MG63 (cell line): ENCODE measurements at places on chromosomes 16 and 17.

GRCh38 chr16:65660390-65660789 is 538.5 kb upstream of the CDH11 start:
- DNase-seq: peak; percentile 80

DNA sequence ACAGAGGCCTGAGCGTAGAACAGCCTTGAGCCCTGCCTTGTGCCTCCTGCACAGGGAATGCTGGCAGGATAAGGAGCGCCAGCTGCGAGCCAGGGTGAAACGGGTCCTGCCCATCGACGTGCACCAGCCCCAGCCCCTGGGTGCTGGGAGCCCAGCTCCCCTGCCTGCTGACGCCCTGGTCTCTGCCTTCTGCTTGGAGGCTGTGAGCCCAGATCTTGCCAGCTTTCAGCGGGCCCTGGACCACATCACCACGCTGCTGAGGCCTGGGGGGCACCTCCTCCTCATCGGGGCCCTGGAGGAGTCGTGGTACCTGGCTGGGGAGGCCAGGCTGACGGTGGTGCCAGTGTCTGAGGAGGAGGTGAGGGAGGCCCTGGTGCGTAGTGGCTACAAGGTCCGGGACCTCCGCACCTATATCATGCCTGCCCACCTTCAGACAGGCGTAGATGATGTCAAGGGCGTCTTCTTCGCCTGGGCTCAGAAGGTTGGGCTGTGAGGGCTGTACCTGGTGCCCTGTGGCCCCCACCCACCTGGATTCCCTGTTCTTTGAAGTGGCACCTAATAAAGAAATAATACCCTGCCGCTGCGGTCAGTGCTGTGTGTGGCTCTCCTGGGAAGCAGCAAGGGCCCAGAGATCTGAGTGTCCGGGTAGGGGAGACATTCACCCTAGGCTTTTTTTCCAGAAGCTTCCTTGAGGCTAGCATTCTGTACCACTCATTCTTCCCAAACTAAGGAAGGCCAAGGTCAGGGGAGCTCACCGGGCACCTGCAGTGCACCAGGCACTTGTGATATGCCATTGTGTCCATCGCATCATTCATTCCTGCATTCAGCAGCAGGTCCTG is 1.9 kb downstream of the PNMT start:
- DNase-seq: no peak

DNA sequence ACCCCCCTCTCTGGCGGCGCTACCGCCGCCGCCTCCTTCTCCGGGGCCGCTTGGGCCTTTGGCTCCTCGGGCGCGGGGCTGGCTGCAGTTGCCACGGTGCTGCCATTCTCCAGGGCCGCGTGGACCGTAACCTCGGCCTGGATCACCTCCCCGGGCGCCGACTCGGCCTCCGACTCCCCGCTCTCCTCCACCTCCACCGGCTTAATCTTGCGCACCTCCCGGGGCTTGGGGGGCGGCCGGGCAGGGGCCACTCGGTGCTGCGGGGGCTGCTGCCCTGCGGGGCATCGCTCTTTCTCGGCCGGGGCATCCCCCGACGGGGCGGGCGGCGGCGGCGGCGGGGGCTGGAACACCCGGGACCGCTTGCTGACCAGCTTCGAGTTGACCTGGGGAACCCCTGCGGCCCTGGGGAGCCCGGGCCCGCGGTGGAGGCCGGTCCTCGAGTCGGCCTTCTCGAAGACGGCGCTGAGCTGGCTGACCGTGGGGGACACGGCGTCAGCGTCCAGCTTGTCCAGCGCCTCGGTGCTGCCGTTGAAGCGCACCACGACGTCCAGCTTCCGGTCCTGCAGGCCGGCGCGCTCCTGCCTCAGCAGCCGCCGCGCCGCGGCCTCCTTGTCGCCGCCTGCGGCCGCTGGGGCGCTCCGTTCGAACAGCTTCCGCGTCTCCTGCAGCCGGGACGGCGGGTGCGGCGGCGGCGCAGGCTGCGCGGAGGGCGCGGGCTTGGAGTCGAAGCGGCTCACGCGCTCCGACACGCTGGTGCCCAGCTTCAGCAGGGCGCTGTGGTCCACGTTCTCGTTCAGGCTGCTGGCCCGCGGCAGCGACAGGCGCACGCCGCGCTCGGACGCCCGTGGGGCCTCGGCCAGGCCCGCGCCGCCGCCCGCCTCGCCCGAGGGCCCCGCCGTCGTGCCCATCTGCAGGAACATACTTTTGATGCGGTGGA is 792 bp downstream of the PPP1R9B start:
- DNase-seq: peak; percentile 44

- DNase-seq: peak; percentile 57
Observed at GRCh38 chr17:77475016-77475976, 334.5 kb downstream of the SEC14L1 start.

GRCh38 chr16:7318686-7319085 is 14.0 kb upstream of the RBFOX1 start:
- no peak for DNase-seq

DNA sequence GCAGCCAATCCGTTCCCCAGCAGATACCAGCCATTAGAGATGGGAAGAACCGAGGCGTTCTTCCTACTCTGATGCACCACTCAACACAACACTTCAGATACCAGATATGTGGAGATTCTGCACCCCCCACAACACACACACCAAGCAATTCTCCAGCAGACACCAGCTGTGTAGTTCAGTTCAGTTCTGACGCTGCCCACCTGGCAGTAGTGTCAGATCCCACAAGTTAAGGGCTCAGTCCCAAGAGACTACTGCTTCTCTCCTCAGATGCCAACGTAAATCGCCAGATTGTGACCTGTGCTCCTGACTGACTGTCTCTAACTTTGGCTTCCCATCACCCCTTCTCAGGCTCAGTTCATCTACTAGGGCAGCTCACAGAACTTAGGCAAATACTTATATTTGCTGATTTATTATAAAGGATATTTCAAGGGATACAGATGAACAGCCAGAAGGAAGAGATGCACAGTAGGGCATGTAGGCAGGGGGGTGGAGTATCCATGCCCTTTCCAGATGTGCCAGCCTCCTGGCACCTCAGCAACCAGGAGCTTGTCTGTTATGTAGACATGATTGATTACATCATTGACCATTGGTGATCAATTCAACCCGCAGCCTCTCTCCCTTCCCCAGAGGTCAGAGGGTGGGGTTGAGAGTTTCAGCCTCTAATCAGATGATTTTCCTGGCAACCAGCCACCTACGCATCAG is 110.6 kb downstream of the PRKCA start:
- DNase-seq: no peak

DNA sequence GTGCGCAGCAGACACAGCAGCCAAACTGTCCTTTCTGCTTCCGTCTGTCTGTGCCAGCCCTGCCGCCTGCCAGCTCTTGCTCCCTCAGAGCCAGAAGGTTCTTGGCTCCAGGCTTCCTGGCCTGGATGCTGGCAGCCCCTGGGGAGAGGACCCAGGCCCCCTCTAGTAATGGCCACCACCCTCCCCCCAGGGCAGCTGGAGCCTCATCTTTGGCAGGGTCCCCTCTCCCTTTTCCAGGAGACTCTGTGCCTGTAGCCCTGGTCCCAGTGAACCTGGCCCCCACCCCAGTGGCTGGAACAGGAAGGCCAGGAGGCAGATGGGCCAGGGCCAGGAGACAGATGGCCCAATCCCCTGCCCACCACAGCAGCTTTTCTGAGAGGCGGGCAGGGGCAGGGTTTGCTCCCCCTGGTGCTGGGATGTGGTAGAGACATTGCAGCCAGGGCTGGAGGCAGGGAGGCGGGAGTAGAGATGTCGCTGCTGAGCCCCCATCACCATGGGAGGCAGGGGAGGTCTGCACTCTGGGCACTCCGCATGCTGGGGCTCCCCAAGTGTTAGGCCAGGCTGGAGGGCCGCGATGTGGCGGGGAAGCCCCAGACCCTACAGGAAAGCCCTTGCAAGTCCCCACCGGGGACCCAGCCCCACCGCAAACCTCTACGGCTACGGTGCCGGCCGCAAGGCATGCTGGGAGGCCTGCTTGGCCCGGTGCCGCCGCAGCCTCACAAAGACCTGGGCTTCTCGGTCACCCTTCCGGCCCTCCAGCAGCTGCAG is 16.7 kb downstream of the UNC13D start:
- peak; percentile 36 for DNase-seq

DNA sequence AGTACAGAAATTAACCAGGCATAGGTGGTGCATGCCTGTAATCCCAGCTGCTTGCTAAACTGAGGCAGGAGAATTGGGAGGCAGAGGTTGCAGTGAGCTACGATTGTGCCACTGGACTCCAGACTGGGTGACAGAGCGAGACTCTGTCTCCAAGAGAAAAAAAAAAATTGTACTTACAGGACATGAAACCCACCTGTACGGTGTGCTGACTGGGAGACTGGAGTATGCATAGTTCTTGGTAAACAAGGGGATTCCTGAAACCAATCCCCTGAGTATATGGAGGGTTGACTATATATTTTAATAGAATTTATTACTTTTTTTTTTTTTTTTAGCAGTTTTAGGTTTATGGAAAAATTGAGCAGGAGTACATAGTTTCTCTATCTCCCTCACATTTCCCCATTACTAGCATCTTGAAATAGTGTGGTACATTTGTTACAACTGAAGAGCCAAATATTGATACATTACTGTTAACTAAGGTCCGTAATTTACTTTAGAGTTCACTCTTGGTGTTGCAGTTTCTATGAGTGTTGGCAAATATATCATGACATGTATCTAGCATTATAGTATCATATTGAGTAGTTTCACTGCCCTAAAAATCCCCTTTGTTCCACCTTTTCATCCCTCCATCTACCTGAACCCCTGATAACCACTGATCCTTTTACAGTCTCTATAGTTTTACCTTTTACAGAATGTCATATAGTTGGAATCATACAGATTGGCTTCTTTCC is 19.3 kb downstream of the TENT4B start:
- no peak for DNase-seq

- DNase-seq: no peak
Observed at GRCh38 chr17:6843241-6843880, 11.8 kb upstream of the TEKT1 start.
